ENCODE measurements at places on chromosomes 5 and 9.

- no peak for DNase-seq
These were observed 98.2 kb downstream of the MARCHF3 start for GRCh38 chr5:126931963-126932660.

DNA sequence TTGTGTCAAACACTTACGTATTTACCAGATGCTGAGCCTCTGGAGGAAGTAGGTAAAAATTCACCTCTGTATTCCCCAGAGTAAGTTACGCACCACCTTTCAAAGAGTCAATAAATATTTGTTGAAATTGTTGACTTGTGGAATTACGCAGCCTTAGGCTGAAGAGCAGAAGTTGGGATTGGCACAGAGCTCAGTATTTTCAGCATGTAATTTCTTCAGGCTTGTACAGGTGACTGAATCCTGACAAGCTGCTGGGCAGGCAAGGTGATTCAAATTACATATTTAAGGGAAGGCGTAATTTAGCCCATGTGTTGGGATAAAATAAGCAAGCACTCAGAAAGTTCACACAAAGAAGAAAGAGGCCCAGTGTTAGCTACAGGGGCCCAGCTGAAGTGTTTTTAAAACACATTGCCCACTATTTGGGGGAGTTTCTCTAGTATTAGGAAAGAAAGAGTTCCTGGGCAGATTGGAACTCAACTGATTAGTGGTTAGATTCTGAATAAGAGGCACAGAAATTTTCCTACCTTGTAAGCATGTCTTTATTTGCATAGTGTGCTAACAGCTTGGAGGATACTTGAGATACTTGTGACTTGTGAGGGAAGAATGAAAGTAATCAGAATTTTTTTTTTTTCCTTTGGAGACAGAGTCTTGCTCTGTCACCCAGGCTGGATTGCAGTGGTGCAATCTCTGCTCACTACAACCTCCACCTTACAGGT is 165.3 kb upstream of the FBXL7 start:
- no peak for DNase-seq

DNA sequence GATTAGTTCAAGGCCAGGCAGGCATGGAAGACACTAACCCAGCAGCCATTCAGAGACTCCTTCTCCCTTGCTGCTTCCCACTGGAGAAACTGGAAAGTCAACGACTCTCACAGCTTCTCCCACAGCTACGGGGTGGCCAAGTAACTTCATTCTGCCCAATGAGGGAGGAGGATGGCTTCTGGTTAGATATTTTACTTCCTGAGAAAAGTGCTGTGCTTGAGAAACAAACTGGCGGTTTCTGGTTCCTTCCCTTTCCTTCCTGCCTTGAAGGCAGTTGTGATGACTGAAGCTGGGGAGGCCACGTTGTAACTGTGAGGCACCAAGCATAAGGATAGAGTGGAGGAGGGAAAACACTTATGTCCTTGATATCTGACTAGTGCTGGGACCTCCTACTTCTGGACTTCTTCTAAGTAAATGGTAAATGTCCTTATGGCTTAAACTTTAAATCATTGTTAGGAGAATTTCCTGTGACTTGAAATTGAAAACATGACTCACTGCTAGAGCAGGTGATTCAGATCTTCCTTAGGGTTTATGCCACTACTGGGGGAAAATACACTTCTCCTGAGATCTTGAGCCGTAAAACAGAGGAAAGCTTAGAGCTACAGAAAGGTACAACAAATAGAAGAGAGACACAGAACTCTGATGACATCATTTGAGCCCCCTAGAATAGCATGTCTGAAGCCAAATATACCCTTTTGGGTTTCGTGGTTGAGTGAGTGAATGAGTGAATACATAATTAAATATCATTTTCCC is 3.1 kb upstream of the GNPDA1 start:
- no peak for DNase-seq

GRCh38 chr5:56900395-56900794 is 9.0 kb upstream of the SETD9 start:
- no peak for DNase-seq

DNA sequence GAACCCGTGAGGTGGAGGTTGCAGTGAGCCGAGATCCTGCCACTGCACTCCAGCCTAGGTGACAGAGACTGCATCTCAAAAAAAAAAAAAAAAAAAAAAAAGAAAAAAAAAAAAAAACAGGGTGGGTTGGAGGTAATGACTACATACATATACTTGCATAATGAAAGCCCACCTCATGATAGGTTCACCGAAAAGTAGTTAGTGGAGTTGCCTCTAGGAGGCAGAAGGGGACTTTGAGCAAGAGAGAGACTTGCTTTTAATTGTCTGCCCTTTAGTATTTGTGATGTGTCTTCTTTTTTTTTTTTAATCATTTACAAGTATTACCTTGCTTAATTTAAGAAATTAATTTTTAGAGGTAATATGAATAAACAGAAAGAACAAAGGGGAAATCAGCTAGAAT is 99.8 kb downstream of the PPARGC1B start:
- DNase-seq: no peak

GRCh38 chr5:164672931-164673694 is 1167.7 kb downstream of the MAT2B start:
- no peak for DNase-seq

DNA sequence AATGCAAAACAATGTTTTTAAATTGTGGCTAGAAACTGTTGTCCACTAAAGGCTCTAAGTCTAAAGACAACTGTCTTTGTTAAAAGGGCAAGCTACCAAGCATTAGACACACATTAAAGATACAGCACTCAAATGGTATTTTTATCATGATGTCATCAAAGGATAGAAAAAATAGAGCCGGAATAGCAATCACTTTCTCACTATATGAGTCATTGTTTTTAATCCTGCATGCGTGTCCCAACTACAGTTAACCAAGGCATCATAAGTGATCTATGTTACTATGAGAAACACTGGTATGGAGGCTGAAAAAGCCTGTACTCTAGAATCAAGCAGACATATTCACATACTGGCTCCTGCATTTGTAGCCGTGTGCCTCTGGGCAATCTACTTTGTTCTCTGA is 1.9 kb upstream of the PJA2 start:
- DNase-seq: no peak

GRCh38 chr5:31464081-31464480 is 67.8 kb downstream of the DROSHA start:
- DNase-seq: no peak

DNA sequence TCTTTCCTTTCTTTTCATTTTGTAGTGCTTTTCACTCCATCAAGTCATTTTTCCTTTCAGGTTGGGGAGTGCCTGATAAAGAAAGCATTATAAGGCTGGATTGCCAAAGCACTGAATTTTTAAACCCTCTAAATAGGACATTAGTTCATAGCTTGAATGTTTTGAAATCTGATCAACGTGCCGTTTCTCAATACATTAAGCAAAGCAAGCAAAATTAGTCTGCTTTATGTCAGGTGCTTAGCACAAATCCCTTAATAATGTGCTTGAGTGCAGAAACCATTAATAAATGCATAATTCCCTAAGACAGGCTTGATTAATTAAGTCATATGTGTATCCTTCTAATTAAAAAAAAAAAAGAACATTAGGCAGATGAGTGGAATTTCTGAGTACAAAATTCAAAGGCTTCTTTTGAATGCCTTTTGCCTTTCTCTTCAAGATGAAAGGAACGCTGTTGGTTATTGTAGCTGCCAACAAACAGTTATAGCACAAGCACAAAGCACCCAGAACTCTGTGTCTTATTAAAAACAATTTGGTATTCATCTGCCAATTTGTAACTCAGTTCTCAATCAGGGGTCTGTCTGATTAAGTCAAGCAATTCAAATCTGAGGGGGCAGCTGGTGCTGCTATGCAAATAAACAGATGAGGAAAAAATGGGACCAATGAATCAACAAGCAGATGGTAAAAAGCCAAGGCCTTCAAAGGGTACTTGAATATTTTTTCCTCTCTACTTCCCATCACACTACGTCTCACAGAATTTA is 233.7 kb downstream of the TLE1 start:
- DNase-seq: no peak

DNA sequence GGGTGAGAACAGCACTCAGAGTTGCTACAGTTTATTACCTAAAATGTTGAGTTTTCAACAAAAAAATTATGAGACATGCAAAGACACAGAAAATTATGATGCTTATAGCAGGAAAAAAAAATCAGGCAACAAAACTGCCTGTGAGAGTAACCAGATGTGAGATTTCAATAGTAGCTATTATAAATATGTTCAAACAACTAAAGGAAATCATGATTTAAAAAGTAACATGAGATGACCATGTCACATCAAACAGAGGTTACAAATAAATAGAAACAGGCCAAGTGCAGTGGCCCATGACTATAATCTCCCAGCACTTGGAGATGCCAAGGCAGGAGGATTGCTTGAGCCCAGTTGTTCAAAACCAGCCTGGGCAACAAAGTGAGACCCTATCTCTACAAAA is 12.1 kb upstream of the RIMOC1 start:
- DNase-seq: no peak

DNA sequence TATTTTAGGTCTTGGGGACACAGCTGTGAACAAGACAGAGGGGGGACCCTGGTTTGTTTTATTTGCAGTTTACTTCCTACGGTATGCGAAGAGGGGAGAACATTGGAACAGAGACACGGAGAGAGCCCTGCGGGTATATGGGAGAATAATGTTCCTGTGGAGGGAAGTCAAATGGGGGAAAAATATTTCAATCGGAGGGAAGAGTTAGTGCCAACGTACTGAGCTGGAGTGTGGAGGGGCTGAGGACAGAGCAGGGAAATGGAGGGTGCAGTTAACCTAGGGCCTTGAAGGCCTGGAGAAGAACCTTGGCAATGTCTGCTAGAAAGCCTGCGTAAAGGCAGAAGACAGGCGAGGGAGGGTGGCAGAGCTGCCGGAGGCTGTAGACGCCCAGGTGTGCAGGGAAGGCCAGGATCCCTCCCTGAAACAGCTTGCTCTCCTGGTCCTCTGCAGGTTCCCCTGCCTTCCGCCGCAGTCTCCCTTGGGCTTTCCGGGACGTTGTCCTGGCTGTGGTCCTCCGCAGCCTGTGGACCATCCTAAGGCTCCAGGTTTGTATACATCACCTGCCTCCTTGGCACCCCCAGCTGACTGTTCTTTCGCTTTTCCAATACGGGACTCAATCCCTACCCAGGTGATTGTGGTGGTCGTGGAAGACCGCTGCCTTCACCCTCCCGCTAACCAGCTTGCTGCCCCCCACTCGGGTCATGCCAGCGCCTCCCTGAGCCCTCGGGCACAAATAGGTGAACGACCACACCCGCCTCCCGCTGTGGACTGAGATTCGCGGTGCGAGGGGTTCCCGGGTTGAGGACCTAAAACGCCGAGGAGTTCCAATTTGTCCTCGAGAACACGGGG is 1.9 kb upstream of the RACK1 start:
- no peak for DNase-seq

GRCh38 chr5:31556461-31556860 is 24.4 kb downstream of the C5orf22 start:
- DNase-seq: no peak

- DNase-seq: peak; percentile 61
These were observed 948 bp upstream of the FAM53C start for GRCh38 chr5:138336952-138337684.

DNA sequence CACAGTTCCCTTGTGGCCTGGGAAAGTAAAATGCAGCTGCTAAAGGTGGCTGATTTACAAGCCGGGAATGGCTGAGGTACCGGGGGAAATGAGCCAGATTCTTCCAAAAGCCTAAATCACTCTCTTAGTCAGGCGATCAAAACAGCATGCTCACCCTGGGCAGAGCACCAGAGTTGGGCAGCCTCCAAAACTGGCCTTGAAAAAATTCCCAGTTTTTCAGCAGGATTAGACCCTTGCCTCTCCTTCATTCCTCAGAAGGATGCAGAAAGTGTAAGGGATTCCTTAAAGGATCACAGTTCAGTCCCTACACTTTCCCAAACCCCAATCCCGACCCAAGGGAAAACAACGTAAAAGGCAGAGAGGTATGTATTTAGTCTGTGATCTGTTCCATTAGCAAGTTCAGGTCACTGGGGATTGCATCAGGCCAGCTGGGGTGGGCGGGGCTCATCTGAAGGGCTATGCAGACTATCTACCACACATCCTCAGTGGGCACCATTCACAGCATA is 16.9 kb downstream of the TMEM174 start:
- no peak for DNase-seq

DNA sequence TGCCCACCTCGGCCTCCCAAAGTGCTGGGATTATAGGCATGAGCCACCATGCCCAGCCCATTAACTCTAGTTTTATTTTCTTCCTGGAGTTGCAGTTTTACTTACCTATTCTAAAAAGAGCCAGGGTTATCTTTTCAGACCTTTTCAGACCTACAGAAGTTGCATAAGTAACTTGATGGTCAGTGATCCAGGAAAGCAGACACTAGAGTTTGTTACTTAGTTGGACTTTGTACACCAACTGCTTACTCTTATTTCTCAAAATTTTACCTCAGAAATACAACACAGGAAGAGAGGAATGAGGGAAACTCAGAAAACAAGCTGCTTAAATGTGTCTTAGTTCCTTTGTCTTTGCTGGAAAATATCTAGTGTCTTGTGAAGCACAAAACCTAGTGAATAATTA is 25.4 kb downstream of the RAD23B start:
- DNase-seq: no peak

DNA sequence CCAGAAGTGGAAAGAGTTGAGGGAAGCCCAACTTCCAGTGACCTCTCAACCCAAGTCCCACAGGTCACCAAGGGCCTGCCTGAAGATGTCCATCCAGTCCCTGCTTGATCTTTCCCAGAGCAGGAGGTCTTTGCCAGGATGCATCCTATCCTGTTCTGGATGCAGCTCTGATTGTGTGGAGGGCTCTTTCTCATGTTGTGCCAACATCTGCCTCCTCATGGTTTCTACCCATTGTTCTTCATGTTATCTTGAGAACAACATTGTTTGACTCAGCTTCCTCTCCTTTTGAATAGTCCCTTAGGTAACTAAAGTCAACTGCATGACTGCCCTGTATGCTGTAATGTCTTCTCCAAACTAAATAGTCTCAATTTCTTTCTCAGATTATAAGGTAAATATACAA is 169.3 kb downstream of the CCDC192 start:
- DNase-seq: no peak

GRCh38 chr5:139470821-139471300 is at the start of gene SMIM33:
TSS of gene SMIM33 (plus strand) at chr5:139471004. CDS start at chr5:139471122, 118 bp downstream.
- DNase-seq: no peak

- DNase-seq: no peak
These were observed 7.2 kb upstream of the SNX30 start for GRCh38 chr9:112743216-112743836.

GRCh38 chr5:157164521-157164920 is 1.5 kb downstream of the GARIN3 start:
- no peak for DNase-seq

DNA sequence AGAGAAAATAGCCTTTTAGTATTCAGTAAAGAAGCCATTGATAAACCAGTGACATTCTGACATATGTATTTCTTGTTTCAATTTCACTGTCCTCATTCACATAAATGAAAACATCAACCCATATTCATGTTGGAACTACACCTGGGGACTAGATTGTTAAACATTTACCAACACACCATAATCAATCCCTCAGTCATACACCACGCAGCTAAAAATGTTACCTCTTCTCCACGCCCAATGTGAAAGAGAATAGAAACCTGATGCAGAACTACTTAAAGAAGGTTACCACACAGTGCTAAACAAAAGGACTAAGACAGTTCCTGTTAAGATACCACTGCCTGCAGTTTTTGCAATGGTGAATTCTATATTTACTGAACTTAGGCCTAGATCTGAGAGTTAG is 518.9 kb downstream of the PRELID2 start:
- no peak for DNase-seq
